ENCODE measurements at places on chromosomes 4 and X.

DNA sequence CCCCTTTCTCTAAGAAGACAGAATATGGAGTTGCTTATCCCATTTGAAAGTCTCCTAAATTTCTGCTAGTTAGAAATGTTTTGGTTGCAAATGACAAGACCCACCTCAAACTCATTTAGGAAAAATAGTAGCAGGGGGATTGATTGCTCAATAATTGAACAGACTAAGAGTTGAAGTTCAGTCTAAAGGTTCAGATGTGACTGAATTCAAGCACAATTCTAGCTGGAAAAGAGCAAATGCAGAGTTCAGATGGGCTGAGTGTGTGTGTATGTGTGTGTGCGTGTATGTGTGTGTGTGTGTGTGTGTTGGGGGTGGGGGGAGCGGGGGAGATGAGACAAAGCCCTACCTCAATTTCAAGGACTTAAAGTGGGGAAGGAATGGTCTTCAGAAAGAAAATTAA lies 35.7 kb upstream of the SH3D19 start:
- no peak for DNase-seq

DNA sequence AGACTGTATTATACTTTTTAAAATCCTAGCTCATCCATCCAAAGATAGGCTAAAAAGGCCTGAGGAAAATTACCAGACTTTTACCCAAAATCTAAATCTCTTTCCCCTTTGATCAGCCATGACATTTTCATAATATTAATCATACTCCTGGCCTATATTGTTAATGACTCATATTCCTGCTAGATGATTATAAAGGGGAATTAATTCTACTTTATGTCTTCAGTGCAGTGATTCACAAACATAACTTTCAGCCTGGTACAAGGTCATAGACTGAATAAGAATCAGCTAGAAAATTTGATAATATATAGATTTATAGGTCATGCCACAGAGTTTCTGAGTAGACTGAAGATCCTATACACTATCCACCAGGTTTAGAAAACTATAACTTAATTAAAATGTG lies 1905.4 kb downstream of the C4orf33 start:
- DNase-seq, result no peak

GRCh38 chrX:40154250-40154852 lies 56.6 kb upstream of the BCOR start:
- DNase-seq, result no peak

GRCh38 chr4:62018537-62018936 lies 818.4 kb downstream of the ADGRL3 start:
- no peak for DNase-seq

DNA sequence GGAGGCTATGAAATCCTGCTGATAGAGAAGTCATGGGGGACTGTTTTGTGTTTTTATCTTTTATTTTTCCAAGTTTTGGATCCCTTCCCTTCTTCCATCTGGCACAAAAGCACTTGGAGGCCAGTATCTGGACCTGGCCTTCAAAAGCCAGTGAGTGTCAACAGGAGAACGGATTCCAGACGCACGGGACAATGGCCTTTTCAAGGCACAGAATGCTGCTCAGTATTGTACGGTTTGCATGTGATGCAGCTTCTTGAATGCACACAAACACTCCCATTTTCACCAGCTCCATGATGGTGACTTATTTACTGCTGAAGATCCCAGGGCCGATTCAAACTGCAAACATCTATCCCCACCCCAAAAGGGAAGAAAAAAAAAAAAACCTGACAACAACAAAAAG lies 145.4 kb downstream of the CPEB2 start:
- DNase-seq, result no peak

DNA sequence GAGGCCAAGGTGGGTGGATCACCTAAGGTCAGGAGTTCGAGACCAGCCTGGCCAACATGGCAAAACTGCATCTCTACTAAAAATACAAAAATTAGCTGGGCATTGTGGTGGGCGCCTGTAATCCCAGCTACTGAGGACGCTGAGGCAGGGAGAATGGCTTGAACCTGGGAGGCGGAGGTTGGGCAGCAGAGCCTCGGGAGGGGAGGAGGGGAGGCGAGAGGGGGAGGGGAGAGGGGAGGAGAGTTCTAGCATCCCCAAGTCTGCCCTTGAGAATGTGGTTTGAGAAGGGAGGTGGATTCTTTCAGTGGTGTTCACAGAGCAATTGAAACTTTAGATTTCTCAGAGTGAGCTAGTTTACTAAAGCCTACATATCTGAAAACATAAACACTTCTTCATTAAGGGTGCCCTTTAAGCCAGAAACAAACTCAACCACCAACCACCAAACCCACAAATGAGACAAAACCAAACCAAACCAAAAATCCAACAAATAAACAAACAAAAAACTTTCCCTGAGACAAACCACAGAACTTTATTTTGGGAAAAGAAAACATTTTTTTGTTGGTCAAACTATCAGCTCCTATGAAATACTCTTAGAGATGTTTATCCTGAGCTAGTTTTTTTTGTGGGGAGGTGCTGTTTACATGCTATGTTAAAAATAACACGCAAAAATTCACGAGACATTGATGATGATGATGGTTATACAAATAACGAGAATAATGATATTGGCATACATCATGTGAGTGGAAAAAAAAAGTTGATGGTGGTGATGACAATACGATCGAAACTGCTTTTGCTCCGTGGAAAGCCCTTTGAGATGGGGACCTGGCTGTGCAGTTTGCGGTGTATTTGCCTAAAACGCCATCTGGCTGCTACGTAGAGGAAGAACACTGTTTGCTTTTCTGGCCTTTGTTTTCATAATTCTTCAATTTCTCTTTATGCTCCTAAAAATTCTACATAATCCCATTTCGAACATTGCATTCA lies 98.2 kb upstream of the PRKX start:
- peak; percentile 26 for DNase-seq

DNA sequence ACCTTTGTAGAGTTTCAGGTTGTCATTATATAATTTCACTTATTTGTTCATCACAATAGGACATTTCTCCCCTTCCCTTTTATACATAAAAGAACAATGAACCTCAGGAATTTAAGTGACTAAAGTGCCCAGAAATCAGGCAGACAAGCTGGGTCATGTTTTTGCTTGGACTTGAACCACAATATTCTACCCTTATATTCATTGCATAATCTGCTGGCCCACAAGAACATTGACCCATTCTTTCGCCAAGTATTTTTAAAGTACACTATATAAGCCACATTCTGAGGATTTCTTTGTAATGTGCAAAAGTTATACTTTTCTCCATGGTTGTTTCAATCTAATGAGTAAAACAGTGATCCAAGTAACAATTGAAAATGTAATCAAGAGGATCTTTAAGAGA lies 637.5 kb upstream of the SLIT2 start:
- no peak for DNase-seq

DNA sequence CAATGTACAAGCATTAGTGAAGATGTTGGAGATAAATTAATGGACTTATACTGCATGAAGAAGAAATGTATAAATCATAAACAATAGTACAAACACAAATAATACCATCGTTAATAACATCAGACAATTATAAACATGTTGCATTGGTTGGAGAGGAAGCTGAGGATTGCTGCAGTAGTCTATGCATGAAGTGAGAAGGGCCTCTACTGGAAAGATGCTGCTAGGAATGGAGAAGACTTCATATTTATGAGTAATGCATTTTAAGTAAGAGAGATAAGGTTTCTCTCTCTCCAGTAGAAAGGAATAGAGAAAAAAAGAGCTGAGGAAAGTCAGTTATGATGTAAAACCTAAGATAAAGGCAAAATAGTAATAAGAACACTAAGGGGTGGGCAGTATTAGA lies 247.8 kb downstream of the GRID2 start:
- DNase-seq, result no peak

- no peak for DNase-seq
Measured at GRCh38 chrX:29470030-29470429, 745.3 kb upstream of the MAGEB2 start.

- DNase-seq, result no peak
Measured at GRCh38 chr4:57501720-57502119, 391.5 kb upstream of the IGFBP7 start.

- no peak for DNase-seq
Measured at GRCh38 chrX:46620505-46620904, 46.9 kb downstream of the CHST7 start.

GRCh38 chrX:43108828-43109227 lies 330.9 kb upstream of the PPP1R2C start:
- DNase-seq, result no peak

DNA sequence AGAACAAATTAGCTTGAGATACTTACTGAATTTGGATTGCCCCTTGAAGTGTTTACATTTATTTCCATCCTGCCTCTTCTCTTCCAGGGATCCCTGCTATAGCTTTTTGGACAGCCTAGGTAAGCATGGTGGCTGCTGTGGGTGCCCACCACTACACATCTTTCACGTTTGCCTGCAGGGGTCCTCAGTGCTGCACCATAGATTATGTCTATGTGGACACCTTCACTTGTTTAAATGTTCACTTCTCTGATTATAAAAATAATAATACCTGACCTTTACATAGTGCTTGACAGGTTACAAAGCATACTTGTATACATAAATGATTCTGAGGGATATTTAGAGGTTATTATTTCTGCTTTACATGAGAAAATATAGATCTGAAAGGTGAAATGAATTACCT lies 67.9 kb upstream of the SLC4A4 start:
- peak; percentile 24 for DNase-seq

GRCh38 chr4:73343432-73343831 lies 60.7 kb upstream of the ALB start:
- DNase-seq, result no peak

DNA sequence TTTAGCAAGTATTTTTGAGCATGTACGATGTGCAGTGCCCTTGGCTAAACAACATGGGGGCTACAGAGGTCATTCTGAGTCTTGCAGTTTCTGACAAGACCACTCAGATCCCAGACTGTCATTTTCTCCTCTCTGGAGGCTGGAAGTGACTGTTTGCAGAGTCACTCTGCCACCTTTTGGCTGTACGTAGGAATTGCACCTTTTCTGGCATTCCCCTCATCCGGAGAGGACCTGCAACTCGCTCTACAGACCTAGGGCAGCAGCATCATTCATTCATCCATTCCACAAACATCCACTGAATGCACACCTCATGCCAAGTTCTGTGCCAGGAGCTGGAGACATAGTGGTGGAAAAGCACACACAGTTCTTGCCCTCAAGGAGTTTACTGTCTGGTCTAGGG lies 160.4 kb upstream of the GPR101 start:
- DNase-seq, result no peak

DNA sequence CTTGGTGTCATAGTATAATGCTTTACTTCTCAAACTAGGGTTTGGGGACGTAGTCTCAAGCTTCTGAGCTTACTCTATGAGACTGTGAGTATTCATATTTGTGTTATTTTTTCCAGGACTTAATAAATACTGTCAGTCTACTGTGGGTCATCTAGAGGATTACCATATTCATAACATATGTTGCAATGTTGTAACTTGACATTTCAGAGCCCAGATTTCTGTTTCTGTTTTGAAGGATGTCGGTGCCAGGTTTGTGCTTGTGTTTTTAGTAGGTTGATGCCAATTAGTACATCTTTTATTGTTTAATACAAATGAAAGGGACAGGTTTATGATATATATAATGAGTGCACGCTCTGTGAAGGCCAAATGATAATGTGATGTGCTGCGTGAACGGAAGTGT lies 69.6 kb downstream of the SPANXN4 start:
- no peak for DNase-seq

GRCh38 chr4:1515763-1516162 lies 109.5 kb upstream of the NKX1-1 start:
- DNase-seq, result no peak

DNA sequence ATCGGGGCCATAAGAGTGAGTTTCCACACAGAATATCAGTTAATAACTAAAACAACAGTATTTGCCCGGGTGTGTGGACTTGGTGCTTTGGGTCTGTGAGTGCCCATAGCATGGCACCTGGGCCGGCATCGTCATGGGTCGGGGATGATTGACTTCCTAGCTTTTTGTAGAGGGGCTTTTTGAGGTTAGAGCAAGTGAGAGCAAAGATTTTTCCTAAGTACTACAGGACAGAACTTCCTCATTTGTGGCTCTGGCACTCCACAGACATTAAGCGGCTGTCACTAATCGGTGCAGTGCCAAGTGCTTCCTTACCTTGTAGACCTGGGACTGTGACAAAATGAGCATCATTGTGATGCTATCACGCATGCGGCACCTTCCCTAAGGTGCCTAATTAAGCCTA lies 81.0 kb downstream of the SHROOM2 start:
- no peak for DNase-seq

DNA sequence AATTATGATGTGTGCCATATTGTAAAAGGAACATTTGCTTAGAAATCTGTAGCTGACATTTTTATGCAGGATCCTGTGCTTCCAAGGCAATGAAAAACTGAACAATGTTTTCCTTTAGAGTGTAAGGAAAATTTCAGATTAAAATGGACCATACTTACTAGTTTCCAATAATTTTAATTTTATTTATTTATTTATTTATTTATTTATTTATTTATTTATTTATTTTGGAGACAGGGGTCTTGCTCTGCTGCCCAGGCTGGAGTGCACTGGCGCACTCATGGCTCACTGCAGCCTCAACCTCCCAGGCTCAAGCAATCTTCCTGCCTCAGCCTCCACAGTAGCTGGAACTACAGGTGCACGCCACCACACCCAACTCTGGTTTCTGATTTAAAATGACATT lies 369.8 kb upstream of the HAND2 start:
- DNase-seq, result no peak

- no peak for DNase-seq
Measured at GRCh38 chr4:8405516-8405875, 35.0 kb downstream of the ACOX3 start.

DNA sequence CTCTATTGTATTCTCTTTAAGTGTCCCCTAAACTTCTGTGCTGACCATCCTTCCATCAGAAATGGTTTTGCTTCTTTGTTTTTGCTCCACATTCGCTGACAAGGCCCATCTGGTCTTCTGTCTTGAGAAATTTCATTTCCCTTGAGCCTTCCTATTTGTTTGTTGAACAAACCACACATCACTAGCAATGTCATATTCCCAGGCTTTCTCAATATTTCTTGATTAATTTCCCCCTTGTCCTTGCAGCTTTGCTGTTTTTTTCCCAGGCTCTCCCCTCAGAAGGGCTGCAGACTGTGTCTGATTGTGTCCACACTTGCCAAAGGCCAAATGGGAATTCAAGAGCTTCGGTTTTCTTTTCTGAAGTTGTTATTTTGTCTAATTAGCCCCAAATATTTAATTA lies 158.9 kb downstream of the MID1IP1 start:
- no peak for DNase-seq

- no peak for DNase-seq
Measured at GRCh38 chrX:135651647-135652295, 61.7 kb upstream of the CT45A1 start.

DNA sequence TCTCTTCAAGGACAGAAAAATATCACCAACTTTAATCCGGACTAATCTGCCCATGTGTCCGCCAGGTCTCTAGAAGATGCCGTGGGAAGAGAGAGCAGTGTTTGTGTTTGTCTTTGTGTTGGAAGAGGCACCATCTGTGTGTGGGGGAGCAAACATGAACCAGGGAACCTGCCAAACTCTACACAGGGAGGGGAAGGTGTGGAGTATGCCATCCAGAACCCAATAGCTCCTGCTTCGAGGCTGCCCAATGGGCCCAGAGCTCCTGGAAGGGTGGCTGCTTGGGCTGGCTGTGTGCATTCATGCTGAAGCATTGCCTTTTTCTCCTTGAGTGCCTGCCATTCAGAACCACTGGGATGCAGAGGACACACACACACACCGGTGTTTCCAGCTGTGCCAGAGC lies 536.2 kb downstream of the MID1IP1 start:
- no peak for DNase-seq

- DNase-seq, result no peak
Measured at GRCh38 chr4:106987311-106987710, 48.8 kb downstream of the DKK2 start.
